ENCODE measurements at places on chromosomes 5 and 9.
A peak's percentile ranks its signal among the peaks of the same experiment; 100 is the strongest.

DNA sequence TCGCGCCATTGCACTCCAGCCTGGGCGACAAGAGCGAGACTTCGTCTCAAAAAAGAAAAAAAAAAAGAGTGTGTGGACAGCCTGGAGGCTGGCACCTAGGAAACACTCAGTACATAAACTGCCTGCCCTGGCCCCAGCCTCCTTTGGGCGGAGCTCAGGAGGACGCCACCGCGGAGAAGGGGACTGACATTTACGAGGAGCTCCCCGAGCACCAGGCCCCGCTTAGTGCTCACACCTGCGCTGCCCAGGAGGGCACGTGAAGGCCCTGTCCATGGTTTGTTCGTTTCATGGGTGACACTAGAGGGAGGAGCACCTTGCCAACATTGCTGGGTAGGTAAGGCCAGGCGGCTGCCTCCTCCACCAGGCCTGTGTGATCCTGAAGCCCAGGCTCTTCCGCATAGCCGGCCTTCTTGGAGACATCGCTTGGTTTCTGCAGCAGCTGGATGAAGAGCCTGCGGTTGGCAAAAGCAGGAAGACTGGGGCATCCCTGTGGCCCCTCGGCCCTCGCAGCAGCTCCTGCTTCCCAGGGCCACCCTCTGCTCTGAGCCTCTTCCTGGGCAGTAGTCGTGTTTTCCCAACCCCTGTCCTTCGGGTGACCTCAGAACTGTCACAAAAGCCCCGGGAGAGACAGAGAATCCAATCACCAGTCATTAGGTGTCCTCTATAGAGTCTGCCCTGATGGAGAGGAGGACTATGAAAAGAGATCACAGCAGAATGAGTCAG is 26.2 kb upstream of the LAMC3 start:
- peaks cover 52% of the 10 kb centered on the region for H3K27me3 ChIP-seq
- H3K27ac ChIP-seq = no peak overlapping the region
- H3K4me3 ChIP-seq = no peak overlapping the region
- DNase-seq = no peak
- H3K36me3 ChIP-seq = no peaks in the 10 kb centered on the region
- H3K4me1 ChIP-seq = no peaks in the 10 kb centered on the region

GRCh38 chr9:128809036-128809599 is 9.2 kb upstream of the ENDOG start:
- no peaks in the 10 kb centered on the region for H3K27me3 ChIP-seq
- H3K36me3 ChIP-seq = peaks cover 42% of the 10 kb centered on the region
- DNase-seq = no peak
- no peak overlapping the region for H3K4me3 ChIP-seq
- H3K4me1 ChIP-seq = no peaks in the 10 kb centered on the region

- no peaks in the 10 kb centered on the region for H3K27me3 ChIP-seq
- no peak for DNase-seq
- H3K4me3 ChIP-seq = no peak overlapping the region
- H3K36me3 ChIP-seq = no peaks in the 10 kb centered on the region
These were observed 662.0 kb downstream of the PTPRD start for GRCh38 chr9:9950813-9951212.

GRCh38 chr5:132370971-132371602 is 1.6 kb downstream of the SLC22A5 start:
- DNase-seq = no peak
- H3K4me3 ChIP-seq = peak overlapping the region; percentile 65
- H3K27ac ChIP-seq = no peak overlapping the region
- H3K36me3 ChIP-seq = no peaks in the 10 kb centered on the region

DNA sequence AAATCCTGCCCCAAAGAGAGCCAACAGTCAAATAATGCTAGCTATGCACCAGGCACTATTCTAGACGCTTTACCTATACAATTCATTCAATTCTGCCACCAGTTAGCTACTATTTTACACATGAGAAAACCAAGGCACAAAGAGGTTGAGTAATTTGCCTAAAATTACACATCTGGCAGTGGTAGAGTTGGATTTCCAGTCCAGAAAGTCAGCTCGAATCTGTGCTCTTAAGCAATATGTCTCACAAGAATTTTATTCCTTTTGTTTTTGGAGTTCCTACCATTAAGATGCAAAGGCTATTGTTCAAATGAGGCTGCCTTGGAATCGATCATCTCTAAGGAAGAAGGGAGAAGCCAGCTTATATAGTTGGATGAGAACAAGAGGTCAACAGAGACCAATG is 256.9 kb upstream of the RASA1 start:
- no peak overlapping the region for H3K27ac ChIP-seq
- no peak overlapping the region for H3K4me3 ChIP-seq
- H3K4me1 ChIP-seq = no peaks in the 10 kb centered on the region
- no peak for DNase-seq
- H3K27me3 ChIP-seq = no peaks in the 10 kb centered on the region

DNA sequence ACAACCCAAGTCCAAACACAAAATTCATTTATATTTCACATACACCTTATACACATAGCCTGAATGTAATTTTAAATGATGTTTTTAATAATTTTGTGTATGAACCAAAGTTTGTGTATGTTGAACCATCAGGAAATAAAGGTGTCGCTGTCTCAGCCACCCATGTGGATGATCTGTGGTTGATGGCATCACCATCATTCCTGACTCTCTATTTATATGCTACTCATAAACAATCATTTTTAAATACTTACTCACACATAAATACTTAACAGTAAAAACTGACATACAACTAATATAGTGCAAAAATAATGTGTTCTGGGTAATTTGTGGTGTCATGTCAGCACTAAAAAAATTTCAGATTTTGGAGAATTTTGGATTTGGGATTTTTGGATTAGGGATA is 38.4 kb downstream of the SMC5 start:
- no peak for DNase-seq
- no peak overlapping the region for H3K27ac ChIP-seq
- H3K27me3 ChIP-seq = no peaks in the 10 kb centered on the region
- H3K4me3 ChIP-seq = no peak overlapping the region
- H3K36me3 ChIP-seq = peaks cover 41% of the 10 kb centered on the region

DNA sequence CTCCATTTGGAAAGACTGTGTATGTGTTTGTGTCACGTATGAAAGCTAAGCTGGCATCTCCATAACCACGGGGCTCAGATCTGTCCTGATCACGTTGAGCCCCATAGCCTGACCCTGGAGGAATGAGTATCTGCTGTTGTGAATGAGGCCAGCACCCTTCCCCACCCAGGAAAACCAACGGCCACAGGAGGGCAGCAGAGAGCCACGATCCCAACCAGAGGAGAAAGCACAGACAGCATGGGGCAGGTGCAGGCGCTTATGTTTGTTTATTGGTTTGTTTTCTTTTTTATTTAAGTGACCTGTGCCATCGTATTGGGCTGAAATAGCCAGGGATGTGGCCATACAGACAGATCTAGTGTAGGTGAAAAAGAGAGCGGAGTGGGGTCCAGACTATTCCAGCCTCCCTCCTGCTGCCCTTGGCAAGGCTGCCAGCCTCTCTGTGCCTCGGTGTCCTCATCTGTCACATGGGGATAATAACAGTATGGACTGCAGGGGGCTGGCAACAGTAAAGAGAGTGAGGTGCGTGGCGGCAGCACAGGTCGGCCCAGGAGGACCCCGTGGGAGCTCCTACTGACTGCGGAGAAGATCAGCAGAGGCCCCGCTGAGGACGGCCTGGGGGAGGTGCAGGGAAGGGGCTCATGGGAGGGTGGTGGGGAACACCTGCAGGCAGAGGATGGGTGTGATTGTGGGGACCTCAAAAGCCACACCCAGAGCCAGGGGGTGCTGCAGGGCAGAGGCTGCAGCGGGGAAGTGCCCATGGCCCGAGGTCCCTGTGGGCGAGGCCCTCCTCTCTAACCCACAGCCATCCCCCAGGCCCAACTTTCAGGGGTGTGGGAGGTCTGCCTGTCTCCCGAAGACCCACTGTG is 12.1 kb downstream of the OR2V2 start:
- peak overlapping the region; percentile 34 for H3K27ac ChIP-seq
- no peaks in the 10 kb centered on the region for H3K4me1 ChIP-seq
- no peak overlapping the region for H3K4me3 ChIP-seq

- no peaks in the 10 kb centered on the region for H3K4me1 ChIP-seq
- no peak overlapping the region for H3K4me3 ChIP-seq
- DNase-seq = no peak
- no peaks in the 10 kb centered on the region for H3K27me3 ChIP-seq
- H3K36me3 ChIP-seq = no peaks in the 10 kb centered on the region
- H3K27ac ChIP-seq = no peak overlapping the region
These were observed 209.7 kb downstream of the DIRAS2 start for GRCh38 chr9:90432951-90433350.

DNA sequence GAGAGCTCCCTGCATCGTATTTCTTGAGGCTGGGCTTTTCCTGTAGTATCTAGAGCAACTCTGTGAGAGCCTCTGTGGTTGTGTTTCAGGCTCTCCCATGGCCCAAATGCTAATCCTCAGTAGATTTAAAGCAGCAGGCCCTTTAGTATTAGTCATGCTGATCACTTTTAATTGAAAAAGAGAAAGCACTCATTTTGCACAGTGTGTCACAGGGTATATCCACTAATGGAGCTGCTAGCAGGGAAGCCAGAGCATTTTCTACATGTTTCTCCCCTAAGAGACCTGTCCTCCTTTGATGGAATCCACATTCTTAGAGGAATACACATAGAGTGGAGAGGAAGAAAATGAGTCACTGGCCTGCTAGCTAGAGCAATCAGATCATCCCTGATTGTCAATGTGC is 348.5 kb downstream of the TMEM232 start:
- no peaks in the 10 kb centered on the region for H3K27me3 ChIP-seq
- no peaks in the 10 kb centered on the region for H3K4me1 ChIP-seq
- no peak for DNase-seq
- no peak overlapping the region for H3K4me3 ChIP-seq
- no peak overlapping the region for H3K27ac ChIP-seq

DNA sequence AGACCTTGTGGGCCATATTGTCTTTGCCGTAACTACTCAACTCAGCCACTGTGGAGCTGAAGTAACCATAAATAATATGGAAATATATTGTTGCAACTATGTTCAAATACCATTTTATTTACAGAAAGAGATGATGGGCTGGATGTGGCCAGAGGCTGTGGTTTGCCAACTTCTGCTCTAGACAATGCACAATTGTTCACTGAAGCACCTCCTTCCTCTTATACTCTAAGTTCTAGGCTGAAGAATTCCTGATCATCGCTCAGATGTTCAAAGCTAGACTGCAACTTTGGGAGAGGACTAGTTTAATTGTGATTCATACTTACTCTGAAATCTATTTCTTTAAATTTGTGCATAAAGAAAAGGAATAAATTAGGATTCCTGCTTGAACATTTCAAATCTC is 245.0 kb downstream of the TAF11L14 start:
- H3K4me3 ChIP-seq = no peak overlapping the region
- no peak for DNase-seq

DNA sequence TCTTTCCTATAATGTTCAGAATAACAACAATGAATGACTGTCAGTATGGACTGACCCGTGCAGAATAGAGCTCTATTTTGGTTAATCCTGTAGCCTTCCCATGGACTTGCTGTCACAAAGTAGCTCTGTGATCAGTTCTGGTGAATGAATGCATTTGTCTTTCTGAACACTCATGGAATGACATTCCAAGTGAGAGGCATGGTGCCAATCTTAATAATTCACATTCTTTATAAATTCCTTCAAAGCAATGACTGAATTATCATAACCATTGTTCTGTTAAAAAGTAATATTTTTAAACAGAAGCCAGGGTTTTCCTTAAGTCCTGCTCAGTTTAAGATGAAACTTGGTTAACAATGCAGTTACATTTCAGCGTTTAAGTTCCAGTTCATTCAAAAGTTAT is 360.5 kb downstream of the ICE1 start:
- H3K4me1 ChIP-seq = no peaks in the 10 kb centered on the region
- no peak overlapping the region for H3K4me3 ChIP-seq
- no peaks in the 10 kb centered on the region for H3K27me3 ChIP-seq
- no peak overlapping the region for H3K27ac ChIP-seq
- no peak for DNase-seq

DNA sequence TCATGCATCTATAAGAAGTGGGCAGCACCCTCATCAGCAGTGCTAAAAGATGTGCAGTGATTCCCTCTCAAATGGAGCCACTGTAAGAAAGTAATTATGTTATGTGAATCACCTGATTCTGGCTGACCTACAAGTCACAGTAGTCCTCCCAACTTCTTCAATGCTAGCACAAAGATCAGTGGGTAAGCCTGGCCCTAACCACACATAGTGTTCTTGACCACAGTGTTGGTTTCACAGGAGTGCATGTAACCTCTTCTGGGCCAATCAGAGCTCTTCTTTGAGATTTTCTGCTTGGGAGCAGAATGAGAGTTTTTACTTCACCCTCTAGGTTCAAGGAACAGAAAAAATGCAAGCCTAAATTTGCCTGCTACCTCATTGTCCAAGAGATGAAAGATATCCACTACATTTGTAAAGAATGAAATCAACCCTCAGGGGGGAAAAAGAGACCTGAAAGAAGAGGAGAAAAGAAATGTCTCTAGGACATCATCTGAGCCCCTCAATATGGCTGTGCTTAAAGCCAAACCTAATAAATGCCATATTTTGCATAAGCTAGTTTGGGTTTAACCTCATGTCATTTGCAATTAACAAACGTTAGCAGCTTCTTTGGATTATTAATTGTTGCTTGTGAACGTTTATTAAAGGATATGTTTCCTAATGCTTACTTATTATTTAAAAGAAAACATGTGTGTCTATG is 65.3 kb upstream of the ADRB2 start:
- H3K27ac ChIP-seq = no peak overlapping the region
- no peak for DNase-seq
- no peaks in the 10 kb centered on the region for H3K36me3 ChIP-seq
- H3K4me1 ChIP-seq = no peaks in the 10 kb centered on the region

DNA sequence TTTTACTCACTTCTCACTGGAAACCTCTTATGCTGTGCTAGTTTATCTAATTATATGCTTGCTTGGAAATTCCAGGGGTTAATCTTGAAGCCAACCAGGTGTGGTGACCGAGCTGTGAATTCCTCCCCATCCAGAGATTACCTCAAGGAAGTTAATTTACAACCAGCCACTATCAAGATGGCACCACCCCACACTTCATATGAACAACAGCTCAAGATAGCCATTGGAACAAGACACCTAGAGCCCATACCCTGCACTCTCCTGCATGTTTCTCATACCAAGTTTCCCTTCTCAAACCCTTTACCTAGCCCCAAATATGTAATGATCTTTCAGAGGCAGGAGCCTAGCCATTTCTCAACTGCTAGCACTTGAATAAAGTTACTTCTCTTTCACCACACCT is 2156.9 kb upstream of the C9orf72 start:
- no peaks in the 10 kb centered on the region for H3K27me3 ChIP-seq
- DNase-seq = no peak
- H3K4me3 ChIP-seq = no peak overlapping the region
- H3K4me1 ChIP-seq = no peaks in the 10 kb centered on the region

DNA sequence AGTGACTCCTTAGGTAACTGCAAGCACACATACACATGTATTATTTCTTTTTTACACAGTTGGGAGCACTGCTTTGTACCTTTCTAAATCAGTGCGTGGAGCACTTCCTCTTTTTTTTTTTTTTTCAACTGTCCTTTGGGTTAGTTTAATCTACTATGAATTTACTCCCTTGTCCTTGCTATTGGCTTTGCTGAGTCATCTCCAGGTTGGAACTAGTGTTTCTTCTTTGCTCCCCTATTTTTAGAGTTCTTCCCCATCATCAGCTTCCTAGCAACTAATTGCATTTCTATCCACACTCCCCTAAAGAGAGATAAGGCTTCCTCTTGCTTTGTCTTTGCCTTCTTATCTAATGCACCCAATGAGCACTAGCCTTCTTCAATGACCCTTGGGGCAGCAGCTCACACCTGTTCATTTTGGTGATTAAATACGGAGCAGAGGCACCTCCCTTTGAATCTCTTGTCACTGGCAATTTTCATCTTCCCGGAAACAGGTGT is 24.3 kb downstream of the S100Z start:
- no peaks in the 10 kb centered on the region for H3K4me1 ChIP-seq
- no peak for DNase-seq
- no peak overlapping the region for H3K27ac ChIP-seq
- no peaks in the 10 kb centered on the region for H3K27me3 ChIP-seq
- no peak overlapping the region for H3K4me3 ChIP-seq
- no peaks in the 10 kb centered on the region for H3K36me3 ChIP-seq
